ENCODE measurements at places on chromosomes 6 and 20.

DNA sequence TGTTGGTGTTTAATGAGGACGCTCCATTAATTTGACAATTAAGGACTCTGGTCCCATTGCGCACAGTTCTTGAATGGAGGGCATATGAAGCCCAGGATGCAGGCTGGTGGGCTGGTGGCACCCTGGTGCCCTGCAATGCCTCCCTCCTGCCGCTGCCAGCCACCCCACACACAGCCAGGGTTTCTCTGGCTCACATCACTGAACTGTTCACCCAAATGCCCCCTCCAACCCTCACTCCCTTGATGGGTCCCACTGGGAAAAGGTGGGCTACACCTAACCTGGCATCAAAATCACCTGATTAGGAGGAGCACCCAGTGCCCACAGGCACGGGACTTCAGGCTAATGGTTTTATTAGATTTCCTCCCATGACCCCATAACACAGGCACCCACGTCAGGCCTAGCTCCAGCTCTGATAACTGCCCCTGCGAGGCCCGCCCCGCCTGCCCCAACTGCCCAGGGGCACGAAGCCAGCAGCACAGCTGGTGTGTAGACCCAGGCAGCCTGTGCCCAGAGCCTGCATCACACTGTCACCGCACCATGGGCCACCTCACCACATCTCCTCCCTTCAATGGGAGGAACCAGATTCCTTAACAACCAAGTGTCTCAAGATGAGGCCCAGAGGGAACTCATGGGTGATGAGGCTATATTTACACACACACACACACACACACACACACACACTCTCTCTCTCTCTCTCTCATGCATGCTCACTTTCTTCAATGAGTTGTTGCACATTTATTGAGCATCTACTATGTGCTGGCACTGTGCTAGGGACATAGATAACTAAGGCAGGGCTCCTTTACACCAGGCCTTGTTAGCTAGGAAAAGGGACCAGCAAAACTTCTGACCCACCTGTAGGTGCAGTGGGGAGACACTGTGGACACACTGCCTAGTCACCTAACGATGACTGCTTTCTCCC, 107.3 kb downstream of the NOL4L start:
- peak; percentile 30 for DNase-seq

- peak; percentile 17 for DNase-seq
These were observed 1.2 kb downstream of the GGT7 start for GRCh38 chr20:34871320-34871926.

DNA sequence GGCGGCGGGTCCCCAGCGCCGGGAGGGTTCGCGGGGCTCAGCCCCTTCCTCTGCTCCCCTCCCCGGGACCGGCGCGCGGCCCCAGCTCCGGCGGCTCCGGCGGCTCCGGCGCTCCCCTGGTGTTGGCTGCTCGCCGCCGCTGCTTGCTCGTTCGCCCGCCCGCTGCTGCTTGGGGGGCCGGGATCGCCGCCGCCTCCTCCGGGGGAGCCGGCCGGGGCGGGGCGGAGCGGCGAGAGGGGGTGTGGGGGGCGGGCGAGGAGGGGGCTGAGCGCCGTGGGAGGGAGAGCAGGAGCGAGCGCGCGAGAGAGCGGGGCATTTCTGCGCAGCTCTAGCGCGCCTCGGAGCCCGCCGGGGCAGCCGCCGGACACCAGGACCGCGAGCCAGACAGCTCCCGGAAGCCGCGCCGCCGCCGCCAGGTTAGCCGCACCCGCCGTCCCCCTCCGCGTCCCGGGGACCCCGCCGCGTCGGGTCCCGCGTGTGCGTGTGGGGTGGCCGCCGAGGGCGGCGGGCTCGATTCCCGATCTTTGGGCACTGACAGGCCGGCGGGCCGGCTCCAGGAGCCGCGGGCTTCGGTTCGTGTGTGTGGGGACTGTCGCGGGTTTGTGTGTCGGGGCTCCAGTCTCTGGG, 62.0 kb upstream of the EPB41L1 start:
- peak; percentile 65 for DNase-seq

- no peak for DNase-seq
These were observed 18.2 kb downstream of the WRNIP1 start for GRCh38 chr6:2783188-2783963.

GRCh38 chr6:130326496-130326895, 39.3 kb upstream of the TMEM200A start:
- no peak for DNase-seq

- DNase-seq = no peak
These were observed 96.3 kb downstream of the MRPL14 start for GRCh38 chr6:44030812-44031454.

DNA sequence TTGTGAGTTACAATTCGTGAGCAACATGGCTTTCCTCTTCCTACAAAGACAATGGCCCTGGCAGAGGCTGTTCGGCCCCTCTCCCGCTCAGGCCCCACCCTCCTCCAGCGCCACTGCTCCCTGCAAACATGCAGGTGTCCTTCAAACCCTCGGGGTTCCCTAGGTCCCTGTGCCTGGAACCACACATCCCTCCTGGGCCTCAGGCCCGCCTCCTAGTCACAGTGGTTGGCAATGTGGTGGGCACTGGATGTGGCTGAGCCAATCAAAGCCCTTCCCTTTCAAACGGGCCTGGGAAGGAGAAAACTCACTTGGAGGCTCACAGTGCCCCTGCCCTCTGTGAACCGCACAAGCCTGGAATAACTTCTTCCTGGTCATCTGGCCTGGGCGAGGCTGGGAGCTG, 147.2 kb downstream of the TFAP2C start:
- DNase-seq = no peak

GRCh38 chr6:12776291-12776690, 59.7 kb downstream of the PHACTR1 start:
- no peak for DNase-seq

GRCh38 chr20:48283470-48284110, 498.3 kb upstream of the SULF2 start:
- peak; percentile 93 for DNase-seq

DNA sequence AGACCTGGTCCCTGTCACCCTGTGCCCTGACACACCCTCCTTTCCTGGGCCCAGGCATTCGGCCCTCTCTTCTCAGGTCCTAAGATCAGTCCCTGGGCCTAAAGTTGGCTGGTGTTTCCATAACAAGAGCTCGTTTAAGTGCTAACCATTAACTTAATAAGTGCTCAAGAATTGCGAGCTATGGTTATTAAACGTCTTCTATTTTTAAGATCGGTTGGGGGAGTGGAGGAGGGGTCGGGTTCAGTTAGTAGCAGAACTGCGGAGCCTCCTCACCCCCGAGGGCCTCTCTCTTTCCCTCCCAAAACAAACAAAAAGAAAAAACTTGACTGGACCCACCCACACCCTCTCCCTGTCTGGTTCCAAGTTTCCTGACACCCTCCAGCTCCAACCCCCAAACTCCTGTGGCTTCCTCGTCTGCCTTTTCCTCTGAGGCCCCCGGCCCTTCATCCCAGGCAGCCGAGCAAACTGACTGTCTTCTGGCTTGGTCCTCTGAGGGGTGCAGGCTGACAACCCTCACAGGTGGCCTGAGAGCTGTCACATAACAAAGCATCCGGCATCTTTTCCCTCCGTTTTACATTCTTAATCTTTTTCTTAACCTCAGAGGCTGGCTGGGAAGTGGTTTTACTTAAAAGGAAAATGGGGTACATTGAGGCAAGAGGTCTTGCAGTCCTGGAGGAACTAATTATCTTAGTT, 2.0 kb downstream of the STK35 start:
- DNase-seq = peak; percentile 35

DNA sequence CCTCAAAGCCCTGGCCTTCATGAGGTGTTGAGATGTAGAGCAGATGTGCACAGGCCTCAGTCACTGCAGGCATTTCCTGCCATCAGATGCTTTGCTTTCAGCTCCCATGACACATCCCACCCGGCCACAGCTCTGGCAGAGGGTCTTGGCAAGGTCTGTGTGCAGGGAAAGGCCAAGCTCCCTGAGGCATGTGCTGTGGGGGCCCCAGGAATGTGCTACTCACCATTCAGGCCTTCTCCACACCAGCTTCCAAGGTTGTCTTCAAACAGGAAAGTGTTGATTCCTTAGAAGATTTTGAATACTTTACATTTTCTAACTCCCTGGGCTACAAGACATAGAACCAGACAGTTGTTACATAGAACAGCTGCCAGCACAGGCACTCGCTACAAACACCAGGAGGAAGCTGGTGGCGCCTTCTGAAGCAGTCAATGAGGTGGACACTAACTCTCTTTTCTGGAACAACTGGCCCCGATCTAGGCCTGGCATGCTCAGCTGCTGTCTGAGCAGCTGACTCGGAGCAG, 27.8 kb downstream of the CASS4 start:
- DNase-seq = peak; percentile 99

DNA sequence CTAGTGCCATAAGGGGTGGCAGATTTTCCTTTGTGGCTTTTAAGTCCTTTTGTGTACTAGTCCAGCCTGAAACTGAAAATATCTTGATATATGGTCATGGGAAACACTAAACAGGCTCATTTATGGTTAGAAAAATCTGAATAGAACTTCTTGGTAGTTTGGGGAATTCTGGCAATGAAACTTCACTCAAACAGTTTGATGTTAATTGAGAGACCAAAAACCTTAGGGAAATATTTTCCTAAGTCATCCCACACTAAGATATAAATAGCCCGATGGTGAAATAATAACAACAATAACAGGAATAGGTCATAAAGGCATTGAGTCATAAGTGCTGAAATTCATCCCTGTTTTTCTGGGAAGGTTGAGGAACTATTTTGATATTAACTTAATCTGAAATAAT, 146.2 kb upstream of the SMLR1 start:
- DNase-seq = peak; percentile 83

- DNase-seq = no peak
These were observed 90.5 kb upstream of the CCN2 start for GRCh38 chr6:132041706-132042105.

GRCh38 chr20:63567386-63568169, 6.5 kb downstream of the HELZ2 start:
- no peak for DNase-seq

- DNase-seq = no peak
These were observed 57.0 kb downstream of the TULP4 start for GRCh38 chr6:158369241-158369640.

- DNase-seq = peak; percentile 85
These were observed 5.1 kb downstream of the DIDO1 start for GRCh38 chr20:62921119-62921687.

DNA sequence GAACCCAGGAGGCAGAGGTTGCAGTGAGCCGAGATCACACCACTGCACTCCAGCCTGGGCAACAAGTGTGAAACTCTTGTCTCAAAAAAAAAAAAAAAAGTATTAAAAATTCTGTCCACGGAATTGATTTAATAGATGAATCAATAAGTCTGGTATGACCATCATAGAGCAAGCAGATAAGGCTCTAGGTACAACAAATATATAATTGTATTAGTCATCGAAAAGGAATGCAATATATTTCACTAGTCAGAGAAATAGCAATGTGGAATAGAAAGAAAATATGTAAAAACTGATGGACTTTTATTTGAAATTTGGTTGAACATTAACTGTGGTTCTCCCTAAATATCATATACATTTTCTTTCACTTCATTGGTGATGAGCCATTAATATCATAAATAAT, 476.8 kb upstream of the AGPAT4 start:
- DNase-seq = no peak

DNA sequence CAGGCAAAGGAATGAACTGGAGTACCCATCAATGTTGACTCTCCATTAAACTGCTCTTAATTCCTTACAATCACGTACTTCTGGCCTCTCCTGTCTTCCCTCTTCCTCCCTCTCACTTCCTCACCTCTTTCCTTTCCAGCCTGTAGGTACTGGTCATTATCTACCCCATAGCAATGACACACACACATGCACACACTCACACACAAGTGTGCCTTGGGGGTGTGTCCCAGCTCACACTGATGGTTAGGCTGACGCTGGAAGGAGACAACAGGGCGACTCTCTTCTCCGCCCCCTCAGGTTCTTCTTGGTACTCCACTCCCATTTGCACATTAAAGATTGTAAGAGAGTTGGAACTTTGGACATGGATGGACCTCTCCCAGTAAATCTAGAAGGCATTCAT, 14.0 kb upstream of the SERPINB9 start:
- no peak for DNase-seq

- no peak for DNase-seq
These were observed 36.2 kb upstream of the ANGPT4 start for GRCh38 chr20:952196-952795.

DNA sequence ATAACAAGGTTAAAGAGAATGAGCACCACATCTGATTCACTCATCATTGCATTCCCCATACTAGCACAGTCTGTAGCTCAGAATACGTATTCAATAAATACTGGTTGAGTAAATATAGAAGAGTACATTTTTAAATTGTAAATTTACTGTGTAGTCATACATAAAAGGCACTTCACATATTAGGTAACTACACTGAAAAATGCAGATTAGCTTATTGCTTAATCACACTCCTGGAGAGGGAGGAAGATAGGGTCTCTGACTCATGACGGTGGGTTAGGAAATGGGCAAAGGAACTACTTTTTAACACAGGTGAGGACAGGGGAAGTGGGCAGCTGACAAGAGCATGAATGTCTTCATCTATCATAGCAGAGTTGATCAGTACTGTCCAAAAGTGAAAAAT, 133.2 kb downstream of the TBC1D32 start:
- DNase-seq = no peak

DNA sequence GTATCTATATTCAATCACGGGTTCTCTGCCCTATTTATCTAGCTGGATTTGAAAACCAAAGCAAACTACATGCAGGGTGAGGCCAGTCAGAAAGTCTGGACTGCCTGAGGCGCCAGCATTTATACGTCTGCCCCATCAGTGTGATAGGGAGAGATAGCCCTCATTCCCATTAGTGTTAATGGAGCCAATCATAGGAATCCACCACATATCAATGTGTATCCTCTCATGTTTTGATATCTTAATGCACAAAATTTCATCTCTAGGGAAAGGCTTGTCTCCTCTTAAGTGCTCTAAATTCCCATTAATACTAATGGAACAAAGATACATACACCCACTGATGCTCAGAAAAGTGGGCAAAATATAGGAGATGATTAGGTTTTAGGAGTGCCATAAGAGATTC, 376.2 kb downstream of the BTBD3 start:
- DNase-seq = no peak
